ENCODE measurements at places on chromosomes 7 and 10.

GRCh38 chr10:6782378-6782777 lies 202.3 kb upstream of the PRKCQ start:
- no peak for DNase-seq

DNA sequence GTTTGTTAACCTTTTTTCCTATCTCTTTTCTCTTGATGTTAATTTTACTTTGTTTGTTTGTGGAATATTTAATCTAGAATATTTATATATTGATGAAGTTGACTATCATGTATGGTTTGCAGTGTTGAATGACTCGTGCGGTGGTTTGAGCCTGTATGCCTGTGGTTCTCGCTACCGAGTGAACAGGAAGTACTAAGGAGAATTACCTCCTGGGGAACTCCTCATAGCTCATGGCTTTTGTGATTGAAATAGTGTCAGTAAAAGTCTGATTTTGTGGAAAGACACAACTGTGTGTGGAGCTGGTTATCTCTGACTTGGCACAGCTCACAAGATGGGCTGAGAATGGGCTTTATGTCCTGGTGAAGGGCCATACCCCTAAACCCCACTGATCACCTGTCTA lies 498.6 kb downstream of the GLRX3 start:
- DNase-seq = no peak

- DNase-seq = no peak
These were observed 44.9 kb downstream of the HYCC1 start for GRCh38 chr7:22969010-22969431.

GRCh38 chr10:126247446-126247975 lies 140.8 kb downstream of the ADAM12 start:
- DNase-seq = no peak

GRCh38 chr7:17619196-17619818 lies 320.9 kb downstream of the AHR start:
- no peak for DNase-seq

GRCh38 chr10:86644152-86644793 lies 10.1 kb upstream of the OPN4 start:
- DNase-seq = no peak

DNA sequence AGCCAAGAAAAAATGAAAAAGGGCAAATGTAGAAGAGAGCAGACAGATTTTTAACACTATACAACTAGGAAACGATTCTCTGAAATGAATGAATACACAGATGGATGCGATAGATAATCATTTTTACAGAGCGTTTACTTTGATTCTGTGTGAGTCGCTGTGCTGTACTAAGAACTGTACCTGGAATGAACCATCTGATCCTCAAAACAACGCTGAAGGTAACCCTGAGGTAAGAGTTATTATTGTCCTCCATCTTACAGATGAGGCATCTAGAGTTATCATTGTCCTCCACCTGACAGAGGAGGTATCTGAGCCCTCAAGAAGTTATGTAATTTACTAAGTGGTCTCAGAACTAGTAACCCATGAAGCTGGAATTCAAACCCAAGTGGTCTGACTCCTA lies 80.2 kb downstream of the CHCHD3 start:
- DNase-seq = no peak
